Cortex of kidney (tissue), 1 donor: ENCODE measurements at places on chromosomes 16 and 17.

- no peak for DNase-seq
These were observed 172.5 kb downstream of the HS3ST3A1 start for GRCh38 chr17:13429201-13429600.

GRCh38 chr16:77009453-77009852, 181.5 kb upstream of the MON1B start:
- DNase-seq = no peak

DNA sequence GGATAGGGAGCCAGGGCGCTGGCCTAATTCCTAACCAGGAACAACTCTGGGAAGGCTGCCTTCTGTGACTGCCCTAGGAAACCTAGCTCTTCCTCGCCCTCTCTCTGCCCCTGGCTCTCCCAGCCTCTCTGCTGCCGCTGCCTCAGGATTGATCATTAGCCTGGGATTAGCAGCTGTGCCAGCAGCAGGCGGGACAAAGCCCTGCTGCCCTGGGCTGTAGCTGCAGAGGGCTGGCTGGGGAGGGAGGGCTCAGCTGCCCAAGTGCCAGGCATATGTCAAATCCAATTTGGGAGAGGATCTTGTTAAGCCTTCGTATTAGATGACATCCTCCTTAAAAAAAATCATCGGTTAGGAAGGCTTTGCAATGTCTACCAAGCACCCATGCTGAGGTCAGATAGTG, 144.8 kb upstream of the CCL2 start:
- DNase-seq = no peak

DNA sequence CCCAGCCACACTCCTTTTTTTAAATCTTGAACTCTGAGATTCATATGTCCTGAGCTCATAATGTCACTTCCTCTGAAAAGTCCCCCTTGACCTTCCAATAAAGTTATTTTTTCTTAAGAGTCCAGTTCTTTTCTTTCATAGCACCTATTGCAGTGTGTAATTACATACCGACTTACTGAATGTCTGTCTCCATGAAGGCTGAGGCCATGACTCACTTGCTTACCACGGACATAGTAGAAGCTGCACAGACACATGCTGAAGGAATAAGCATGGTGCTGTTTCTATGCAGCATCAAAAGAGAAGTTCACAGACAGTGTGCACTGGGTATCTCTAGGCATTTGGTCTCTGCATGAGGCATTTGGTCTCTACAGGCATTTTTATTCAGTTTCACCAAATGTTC, 77.2 kb downstream of the C17orf67 start:
- no peak for DNase-seq

GRCh38 chr17:56290101-56290801, 137.0 kb downstream of the ANKFN1 start:
- DNase-seq = no peak

- no peak for DNase-seq
These were observed 12.8 kb downstream of the SMIM5 start for GRCh38 chr17:75645889-75646637.

GRCh38 chr16:53766304-53767016, 62.5 kb downstream of the FTO start:
- DNase-seq = no peak

DNA sequence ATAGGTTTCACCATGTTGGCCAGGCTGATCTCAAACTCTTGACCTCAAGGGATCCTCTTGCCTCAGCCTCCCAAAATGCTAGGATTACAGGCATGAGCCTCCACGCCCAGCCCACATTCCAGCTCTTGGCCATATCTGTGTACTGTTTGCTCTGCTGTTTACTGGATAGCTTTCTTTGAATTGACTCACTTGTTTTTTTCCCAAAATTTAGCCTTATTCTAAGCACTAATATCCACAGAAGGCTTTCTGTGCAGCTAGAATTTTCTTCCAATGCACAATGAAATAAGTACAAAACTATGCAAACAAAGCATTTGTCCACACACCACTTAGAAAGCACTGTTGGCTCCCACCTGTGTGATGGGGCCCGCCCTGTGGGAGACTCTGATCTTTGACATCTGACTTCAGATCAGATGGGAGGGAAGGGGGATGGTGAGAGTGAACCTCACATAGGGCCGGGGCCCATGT, 72.2 kb downstream of the CLEC16A start:
- DNase-seq = no peak

DNA sequence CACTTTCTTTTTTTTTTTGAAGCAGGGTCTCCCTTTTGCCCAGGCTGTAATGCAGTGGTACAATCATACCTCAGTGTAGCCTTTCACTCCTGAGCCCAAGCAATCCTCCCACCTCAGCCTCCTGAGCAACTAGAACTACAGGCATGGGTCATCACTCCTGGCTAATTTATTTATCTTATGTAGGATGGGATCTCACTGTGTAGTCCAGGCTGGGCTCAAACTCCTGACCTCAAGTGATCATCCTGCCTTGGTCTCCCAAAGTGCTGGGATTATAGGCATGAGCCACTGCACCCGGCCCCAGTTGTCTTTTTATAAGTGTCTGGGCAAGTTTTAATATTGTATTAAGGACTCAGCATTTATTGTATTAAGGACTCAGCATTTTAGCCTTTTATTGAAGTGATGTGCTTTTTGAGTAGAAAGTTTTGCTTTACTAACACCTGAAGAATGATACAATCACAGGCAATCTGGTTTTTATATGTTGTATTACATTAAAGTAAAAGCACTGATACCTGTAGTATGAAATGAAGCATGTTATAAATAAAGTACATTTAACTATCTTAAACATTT, 22.9 kb downstream of the VMP1 start:
- DNase-seq = no peak

DNA sequence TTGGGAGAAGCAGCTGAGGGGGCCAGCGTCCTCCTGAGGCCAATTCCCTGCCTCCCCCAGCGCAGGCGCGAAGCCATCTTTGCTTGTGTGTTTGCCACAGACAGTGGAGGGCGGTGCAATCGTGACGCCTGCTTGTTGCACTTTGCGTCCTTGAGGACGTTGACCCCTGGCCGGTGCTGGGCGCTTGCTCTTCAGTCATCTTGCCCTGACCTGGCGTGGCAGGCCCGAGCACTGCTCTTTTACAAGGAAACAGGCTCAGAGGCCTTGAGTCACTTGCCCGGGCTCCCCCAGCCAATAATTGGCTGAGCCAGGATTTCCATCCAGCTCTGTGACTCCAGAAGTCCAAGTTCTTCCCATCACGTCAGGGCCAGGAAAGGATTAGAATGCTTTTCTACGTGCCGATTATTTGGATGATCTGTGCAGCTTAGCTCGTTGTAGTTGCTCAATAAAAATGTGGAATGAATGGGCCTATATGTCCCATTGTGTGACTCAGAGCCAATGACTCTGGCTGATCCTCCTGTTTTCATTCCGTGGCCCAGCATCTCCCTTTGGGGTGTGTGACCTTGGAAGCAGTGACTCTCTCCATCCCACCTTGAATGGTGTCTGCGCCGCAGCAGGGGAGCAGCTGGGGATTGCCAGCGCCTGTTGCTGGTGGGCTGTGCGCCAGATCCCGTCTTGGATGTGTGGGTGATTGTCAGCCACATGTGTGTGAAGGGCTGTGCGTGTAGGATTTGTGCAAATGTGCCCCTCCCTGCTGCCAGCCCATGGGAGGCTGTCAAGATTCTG, 214.1 kb downstream of the SEC14L1 start:
- DNase-seq = no peak

DNA sequence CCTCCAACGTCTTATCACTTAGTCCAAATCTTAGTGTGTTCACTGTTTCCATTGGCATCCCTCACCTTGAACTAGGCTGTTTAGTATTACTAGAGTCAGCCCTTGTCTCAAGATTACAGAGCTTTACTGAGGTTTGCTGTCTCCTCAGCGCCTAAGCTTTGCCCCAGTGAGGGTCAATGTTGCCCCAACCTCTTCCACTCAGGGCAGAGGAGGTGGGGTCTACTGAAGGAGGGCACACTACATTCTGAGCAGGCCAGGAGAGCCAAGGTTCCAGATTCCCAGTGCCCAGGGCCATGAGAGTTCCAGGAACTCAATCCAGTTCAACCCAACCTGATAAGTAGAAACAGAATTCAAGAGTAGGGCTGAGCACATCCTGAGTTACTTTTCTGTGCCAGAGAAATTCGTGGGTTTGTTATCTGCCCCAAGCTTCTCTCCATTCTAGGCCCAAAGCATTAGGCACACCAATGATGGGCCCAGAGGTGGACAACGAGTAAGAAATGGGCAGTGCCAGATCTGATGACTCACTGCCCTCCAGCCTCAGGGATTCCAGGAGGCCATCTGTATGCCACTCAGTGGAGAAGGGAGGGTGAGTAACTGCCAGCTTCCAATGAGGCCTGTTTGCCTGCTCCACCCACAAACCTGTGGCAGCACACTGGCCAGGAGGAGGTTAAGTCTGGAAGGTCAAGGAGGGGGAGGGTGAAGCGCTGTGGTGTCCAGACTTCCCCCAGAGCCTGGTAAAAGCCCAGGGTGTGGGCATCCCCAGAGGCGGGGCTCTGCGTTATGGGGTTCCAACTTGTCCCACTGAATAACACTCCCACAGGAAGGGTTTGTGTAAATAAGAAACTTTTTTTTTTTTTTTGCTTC, 8.2 kb downstream of the TUBG2 start:
- DNase-seq = no peak

- DNase-seq = no peak
These were observed 24.4 kb upstream of the EFCAB13 start for GRCh38 chr17:47299239-47299910.

- DNase-seq = no peak
These were observed 82.1 kb upstream of the CNTNAP4 start for GRCh38 chr16:76195056-76195455.

DNA sequence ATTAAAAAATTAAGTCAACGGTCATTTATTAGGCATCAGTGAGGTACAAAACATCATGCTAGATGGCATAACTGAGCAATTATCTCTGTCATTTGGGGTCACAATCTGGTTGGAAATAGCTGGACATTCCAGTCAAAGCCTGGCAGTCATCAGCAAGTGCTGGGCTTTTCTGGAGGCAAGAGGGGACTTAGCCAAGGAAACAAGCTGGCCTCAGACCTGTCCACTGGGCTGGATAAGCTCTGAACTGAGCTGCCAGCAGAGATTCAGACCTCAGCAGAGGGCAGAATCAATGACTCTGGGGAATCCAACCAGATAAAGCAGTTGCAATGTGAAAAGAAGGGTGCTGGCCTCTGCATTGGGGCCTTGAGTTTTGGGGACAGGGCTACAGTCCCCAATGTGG, 161.9 kb upstream of the NOL11 start:
- DNase-seq = no peak

DNA sequence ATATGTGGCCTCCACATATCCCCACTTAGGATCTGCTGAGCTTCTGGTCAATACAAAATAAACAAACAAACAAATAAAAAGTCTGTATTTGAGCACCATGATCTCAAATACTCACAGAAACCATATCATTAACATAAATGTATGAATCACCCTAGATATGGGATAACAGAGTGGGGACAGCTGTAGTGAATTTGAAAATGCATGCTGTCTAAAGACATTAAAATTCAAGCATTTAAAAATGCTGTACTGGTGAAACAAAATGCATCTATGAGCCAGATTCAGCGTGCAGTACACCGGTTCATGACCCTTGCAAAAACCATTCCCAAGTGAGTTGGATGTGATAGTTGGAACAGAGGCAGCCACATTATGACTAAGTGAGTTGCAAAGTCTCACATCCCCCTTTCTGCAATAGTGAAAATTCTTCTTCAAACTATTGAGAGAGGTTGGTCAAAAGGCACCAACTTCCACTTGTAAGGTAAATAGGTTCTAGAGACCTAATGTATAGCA, 12.3 kb downstream of the GRIN2A start:
- no peak for DNase-seq

DNA sequence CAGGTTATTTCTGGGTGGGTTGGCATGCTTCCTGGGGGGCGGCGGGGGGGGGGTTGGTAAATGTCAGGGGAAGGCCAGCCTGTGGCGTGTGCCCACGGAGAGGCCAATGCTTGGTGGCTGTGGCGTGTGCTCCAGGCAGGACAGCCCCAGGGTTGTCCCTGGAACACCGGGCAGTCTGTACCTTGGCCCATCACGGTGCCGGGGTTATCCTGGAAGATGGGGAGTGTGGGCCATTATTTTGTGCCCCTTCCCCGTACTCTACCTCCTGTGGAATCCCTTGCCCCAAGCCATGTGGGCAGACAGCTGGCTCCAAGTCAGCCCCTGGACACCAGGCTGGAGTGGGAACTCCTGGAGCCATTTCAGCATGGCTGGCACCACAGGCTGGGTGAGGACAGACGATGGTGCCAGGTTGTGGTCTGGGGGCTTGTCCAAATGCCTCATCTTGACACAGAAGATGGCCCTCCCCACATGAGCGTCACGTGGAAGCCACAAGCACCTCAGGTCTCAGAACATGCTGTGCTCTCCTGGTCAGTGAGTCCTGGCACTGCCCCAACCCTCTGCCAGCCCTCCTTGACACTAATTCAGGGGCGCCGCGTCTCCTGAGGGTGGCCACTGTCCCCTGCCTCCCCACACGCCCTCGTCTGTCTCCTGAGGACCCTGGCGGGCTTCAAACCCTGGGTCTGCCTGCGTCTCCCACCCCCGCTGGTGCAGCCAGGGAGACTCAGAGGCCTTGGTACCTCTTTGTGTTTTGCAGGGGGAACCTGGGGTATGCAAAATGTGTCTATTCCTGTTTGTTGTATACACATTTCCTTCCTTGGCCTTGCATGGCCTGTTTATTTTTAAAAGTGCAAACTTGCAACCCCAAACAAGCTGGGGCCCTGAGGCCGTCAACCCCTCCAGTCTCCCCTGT, 4.3 kb downstream of the SLC16A3 start:
- no peak for DNase-seq

- DNase-seq = no peak
These were observed 54.0 kb downstream of the DYNLRB2 start for GRCh38 chr16:80594756-80595155.

GRCh38 chr17:74763565-74764387, 12.4 kb downstream of the NAT9 start:
- DNase-seq = no peak

GRCh38 chr17:15952048-15952532, 7.2 kb downstream of the ADORA2B start:
- no peak for DNase-seq

GRCh38 chr17:69898601-69899000, 176.4 kb upstream of the KCNJ16 start:
- no peak for DNase-seq

DNA sequence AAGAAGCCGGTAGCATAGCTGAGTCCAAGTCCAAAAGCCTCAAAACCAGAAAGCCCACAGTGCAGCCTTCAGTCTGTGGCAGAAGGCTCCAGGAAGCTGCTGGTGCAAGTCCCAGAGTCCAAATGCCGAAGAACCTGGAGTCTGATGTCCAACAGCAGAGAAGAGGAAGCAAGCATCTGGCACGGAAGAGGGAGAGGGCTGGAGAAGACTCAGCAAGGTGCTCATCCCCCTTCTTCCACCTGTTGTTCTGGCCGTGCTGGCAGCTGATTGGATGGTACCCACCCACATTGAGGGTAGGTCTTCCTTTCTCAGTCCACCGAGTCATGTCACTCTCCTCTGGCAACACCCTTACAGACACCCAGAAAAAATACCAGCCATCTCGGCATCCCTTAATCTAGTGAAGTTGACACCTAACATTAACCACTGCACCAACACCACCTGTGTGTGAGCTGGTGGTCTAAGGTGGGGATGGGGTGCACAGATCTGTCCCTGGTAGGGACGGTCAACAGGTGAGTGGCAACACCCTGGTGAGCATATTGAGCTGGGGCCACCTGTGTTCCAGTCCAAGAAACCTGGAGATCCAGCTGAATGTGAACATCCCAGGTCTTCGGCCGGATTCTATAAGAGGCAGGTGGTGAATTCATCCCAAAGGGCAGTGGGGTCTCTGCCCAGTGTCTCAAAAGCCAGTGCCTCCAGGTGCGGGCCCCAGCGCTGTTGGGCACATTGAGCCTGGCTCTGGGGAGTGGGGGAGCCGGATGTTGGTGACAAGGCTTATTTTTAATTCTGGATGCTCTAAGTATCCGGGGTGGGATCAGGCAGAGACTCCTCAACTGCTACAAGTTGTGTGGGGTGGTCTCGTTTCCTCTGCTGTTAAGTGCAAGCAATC, 9.8 kb downstream of the MIEF2 start:
- no peak for DNase-seq

GRCh38 chr17:37500378-37500777, 10.7 kb downstream of the DUSP14 start:
- DNase-seq = no peak
